SK-N-MC (cell line): ENCODE measurements at places on chromosomes 1 and 21.
A peak's percentile ranks its signal among the peaks of the same experiment; 100 is the strongest.

DNA sequence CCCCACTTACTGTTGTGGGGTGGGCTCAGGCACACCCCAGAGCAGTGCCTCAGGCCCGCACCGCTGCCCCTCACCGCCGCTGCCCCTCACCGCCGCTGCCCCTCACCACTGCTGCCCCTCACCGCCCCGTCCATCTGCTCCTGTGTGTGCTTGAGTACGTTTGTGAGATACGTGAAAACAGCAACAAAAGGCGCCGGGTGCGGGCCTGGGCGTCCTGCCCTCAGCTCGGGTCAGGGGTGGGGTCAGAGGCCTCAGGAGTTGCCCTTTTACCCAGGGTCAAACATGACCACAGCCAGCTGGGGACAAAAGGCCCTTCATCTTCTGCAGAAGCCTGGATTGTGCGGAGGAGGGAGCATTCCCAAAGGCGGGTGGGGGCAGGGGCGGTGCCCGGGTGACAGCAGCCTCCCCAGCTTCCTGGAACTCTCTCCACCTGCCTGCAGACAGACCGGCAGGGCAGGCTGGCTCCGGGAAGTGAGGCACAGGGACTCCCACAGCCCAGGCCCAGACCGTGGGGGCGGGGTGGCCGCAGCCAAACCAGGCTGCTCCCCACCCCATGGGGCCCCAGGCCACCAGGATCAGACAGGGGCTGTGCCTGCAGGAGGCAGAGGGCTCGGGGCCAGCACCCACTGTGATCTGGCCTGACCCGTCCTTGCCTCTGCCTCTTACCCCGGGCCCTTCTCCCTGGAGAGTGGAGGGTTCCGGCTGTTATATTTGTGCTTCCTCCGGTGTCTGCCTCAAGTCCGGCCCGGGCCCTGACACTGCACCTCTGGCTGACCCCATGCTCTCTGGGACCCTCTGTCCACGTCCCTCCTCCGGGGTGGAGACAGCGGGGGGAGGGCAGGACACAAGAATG, 2.3 kb upstream of the VWA1 start:
- DNase-seq = no peak

- DNase-seq = no peak
These were observed 4.8 kb upstream of the GNB1 start for GRCh38 chr1:1895456-1896336.

GRCh38 chr1:93033785-93034184, 45.3 kb upstream of the MTF2 start:
- DNase-seq = no peak

DNA sequence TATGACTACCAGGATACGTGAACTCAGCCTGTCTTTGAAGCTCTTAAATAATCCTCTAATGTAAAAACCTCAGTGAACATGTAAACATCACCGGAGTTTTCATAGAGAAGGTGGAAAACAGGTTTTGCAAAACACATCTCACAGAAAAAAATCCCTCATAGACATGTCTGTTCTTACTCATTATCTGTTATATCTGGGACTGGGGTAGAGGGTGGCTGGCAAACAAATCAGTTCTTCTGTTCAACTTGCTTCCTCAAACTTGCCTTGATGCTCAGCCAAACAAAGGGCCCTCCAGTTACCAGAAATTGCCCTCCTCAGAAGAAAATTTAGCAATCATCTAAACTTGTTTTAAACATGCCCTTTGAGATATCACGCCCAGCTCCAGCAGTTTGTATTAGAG, 66.1 kb upstream of the CXADR start:
- DNase-seq = no peak

GRCh38 chr1:223022641-223023473, 120.2 kb downstream of the TLR5 start:
- peak; percentile 73 for DNase-seq

GRCh38 chr1:209030454-209031167, 552.9 kb upstream of the CAMK1G start:
- no peak for DNase-seq

DNA sequence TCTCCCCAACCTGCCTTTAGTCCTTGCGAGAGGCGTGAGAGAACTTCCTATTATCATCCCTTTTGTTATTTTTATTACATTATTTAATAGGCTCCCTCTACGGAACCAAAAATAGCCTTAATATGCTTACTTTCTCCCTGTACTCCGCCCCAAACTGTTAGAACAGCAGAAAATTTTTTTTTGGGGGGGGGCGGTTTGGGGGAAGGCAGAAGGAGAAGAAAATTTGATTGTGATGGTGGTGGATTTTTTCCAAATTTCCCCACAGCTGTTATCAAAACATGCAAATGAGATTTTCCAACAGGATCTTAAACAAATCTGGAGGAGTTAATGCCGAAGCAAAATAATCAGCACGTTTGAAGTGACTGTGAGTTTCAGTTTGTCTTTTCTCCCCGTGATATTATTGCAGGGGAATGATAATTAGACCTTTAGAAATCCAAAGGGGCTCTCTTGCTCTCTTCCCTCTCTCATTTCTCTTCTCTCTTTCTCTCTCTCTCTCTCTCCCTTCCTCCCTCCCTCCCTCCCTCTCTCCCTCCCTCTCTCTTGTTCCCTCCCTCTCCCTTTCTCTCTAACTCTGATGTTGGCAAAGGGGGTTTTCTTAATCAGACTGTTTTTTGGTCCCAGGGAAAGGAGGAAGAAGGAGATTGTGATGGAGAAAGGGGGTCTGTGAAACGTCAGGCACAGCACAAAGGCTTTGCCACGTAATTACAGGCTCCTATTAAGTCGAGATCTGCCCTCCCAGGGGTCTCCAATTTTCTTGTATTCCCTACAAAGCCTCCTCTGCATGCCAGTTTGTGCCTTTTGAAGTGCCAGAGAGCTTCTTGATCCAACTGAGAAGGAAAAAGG, 1.1 kb upstream of the PRRX1 start:
- no peak for DNase-seq

GRCh38 chr21:33578959-33579542, 9.4 kb downstream of the DONSON start:
- no peak for DNase-seq

GRCh38 chr1:26349188-26349876, 4.6 kb downstream of the CRYBG2 start:
- no peak for DNase-seq

- DNase-seq = no peak
These were observed 87.5 kb upstream of the ACTL8 start for GRCh38 chr1:17667641-17668040.

GRCh38 chr21:30979054-30979453, 59.2 kb downstream of the KRTAP19-8 start:
- no peak for DNase-seq

GRCh38 chr21:46428286-46428685, 30.4 kb upstream of the DIP2A start:
- DNase-seq = no peak

DNA sequence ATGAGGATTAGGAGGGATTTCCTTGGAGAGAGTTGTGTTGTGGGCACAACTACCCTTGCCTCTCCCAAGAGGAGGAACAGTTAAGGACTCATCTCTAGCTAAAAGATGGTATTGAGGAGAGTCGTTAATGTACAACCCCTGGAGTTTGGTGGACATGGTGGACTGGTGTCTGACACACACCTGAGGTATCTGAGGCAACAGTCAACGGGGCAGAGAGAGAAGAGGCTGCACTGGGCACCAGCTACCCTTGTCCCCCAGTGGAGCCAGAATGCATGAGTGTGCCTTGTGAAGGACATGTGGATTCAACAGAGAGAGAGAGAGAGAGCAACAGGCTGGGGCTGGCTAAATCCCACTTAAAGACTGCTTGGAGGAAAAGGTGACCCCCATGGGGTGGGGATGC, 13.0 kb downstream of the RAB7B start:
- no peak for DNase-seq

- peak; percentile 95 for DNase-seq
These were observed 513.0 kb downstream of the PTPRC start for GRCh38 chr1:199151634-199152425.

DNA sequence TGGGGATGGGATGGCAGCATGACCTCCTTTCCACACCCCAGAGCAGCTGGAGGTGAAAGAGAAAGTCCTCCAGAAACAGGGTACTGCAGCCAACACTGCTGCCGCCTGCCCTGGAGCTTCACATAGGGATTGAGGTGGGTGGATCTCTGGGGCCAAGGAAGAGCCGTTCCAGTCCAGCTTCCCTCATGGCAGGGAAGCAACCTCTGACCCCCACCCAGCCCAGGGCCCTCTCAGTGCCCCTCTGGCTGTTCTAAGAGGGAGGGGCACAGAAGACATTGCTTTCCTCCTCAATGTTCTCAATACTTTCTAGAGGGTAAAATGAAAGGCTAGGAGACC, 5.7 kb downstream of the KIF21B start:
- no peak for DNase-seq

DNA sequence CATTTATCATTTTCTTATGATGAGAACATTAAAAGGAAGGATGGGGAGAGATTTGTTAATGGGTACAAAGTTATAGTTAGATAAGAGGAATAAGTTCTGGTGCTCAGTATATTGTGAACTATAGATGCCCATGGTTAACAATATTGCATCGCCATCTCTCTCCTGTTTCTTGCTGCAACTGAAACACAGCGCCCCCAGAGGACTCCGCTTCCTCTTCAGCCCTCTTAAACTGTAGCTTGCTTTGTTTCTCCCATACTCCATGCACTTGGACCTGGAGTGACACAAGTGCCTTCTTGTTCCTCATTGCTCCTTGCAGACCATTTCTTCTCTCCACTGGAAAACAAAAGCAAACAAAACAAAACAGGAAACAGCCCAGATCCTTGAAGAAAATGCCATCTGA, 70.1 kb upstream of the NTPCR start:
- DNase-seq = no peak

DNA sequence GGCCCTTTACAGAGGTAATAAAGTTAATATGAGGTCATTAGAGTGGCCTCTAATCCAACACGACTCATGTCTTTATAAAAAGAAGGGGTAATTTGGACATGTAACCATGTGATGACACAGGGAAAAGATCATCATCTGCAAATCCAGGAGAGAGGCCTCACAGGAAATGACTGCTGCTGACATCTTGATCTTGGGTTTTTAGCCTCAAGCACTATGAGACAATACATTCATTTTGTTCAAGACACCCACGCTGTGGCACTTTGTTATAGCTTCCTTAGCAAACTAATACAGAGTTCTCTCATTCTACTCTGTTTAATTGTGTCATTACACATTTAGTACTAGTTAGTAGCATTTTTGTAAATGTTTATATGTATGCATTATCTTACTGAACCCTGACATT, 64.0 kb upstream of the RUNX1 start:
- DNase-seq = no peak

DNA sequence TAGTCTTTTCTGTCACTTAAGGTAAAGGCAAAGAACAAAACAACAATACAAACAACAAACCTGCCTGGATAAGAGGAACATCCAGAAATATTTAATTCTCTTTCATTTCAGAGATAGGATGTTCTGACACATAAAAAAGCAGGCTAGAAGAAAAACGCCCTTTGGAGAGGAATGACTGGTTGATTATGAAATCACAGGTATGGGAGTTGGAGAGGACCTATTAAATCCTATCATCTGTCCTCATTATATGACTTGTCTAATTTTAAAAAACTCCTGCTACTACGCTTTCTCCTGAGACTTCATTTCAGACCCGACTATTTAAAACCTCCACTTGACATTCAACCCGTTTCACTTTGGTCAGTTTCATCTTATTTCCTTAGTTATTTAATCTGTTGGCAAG, 54.1 kb downstream of the TMPRSS15 start:
- DNase-seq = no peak

GRCh38 chr1:30818568-30819243, 61.1 kb upstream of the LAPTM5 start:
- DNase-seq = no peak

GRCh38 chr1:213251972-213252371, 200.9 kb downstream of the RPS6KC1 start:
- no peak for DNase-seq

GRCh38 chr1:109392788-109393616, 4.7 kb downstream of the SORT1 start:
- no peak for DNase-seq

DNA sequence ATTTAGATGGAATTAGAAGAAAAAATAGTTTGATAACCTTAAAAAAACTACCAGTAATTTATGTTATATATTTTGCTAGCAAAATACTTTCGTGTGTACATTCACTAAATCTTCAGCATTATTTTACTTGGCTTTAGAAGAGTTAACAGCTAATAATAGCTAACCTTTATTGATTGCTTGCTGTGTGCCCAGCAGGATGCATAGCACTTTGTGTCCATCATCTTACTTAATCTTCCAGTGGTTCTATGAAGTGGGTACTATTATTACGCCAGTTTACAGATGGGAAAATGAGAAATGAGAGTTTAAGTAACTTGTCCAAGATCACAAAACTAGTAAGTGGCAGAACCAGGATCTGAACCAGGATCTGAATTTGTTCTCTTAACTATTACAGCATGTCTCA, 41.7 kb upstream of the GPR25 start:
- DNase-seq = no peak

DNA sequence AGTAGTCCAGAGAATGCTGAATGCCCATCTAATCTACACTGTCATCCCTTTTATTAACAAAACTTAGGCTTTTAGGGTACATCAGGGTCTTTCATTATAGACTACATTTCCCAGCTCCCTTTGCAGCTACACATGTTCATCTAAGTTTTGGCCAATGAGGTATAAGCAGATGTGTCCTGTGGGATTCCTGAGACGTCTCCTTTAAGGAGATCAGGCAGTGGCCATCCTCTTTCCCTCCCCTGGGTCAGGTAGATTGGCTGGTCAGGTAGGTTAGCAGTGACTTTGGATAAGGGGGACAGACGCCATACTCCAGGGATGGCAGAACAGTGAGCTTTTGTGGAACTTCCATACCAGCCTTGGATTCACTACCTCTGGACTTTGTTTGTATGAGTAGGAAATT, 188.3 kb downstream of the FGGY start:
- DNase-seq = no peak

GRCh38 chr1:223421025-223421424, 27.8 kb downstream of the CCDC185 start:
- no peak for DNase-seq

DNA sequence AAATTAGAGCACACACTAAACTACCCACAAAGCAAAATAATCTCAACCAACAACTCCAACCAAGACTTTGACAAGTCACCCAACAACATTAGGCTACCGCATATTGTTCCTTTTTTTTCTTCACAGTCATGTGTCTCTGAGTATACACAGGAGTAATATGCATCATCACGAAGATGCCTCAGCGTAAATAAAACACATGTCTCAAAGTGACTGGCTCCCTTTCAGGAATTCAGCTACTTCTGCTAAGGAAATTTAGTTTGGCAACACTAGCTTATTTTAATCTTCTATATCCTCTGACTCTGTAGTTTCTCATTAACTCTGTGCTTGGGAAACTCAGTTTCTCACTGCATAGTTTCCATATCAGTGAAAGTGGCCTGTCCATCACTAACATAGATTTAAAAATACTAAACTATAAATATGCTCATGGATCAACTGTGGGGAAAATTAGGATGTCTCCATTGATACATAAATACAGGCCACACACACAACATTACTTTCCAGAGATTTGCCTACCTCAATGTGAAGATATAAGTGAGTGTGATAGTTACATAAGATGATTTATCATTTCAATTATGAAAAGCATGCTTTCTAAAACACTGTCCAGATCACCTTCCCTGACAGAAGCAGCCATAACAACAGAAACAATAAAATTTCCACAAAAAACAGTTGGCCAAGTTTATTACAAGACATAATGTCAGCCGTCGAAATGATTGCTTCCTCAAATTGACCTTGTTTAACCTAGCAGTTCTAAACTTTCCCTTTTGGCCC, 113.2 kb downstream of the PTGER3 start:
- DNase-seq = no peak

- no peak for DNase-seq
These were observed 194.4 kb upstream of the TMEM51 start for GRCh38 chr1:14959059-14959694.
